Adrenal gland (tissue), 19 donors: ENCODE measurements at places on chromosomes 2 and 18. TPM values are rescaled to one million over a fixed set of nuclear protein-coding genes. Genes with fewer than 3 reads are reported as not detected.
A peak's percentile ranks its signal among the peaks of the same experiment; 100 is the strongest.

The ZNF516 gene
- 31.5 TPM for total RNA-seq

DNA sequence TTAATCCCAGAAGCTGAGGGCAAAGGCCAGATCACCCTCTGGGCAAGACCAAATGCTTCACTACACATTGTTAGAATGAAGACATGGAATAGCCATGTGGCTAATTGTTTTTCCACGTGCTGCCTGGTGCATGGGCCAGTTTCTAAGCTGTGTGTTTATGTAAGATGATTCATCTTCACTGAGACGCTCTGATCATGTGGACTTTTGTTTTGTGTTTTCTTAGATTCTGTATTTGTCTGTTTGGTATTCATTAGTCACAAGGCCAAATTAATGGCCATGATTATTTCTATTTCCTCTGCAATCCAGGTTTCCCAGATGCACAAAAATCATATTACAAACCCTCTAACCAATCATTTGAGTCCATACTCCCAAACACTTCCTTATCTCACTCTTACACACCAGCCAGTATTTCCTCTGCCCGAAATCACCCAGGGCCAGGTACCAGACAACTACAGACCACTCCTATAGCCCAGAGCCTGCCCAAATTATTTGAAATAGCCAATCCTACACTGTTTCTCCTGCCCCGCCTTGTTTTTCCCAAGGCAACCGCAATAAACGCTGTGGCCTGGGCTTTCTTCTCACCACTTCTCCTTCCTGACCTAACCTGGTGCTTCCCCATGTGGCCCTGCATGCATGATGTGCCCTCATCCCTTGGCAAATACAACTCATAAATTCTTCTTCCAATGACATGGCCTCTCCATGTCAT is 94.2 kb upstream of the SP3 start:
- H3K4me3 ChIP-seq, result no peak overlapping the region
- no peaks in the 10 kb centered on the region for H3K4me1 ChIP-seq
- H3K27ac ChIP-seq, result no peak overlapping the region
- no peaks in the 10 kb centered on the region for H3K36me3 ChIP-seq
- DNase-seq, result no peak
- no peaks in the 10 kb centered on the region for H3K27me3 ChIP-seq

- no peaks in the 10 kb centered on the region for H3K27me3 ChIP-seq
- no peaks in the 10 kb centered on the region for H3K4me1 ChIP-seq
- H3K4me3 ChIP-seq, result no peak overlapping the region
Observed at GRCh38 chr18:75350857-75351256, 76.6 kb downstream of the SMIM21 start.

DNA sequence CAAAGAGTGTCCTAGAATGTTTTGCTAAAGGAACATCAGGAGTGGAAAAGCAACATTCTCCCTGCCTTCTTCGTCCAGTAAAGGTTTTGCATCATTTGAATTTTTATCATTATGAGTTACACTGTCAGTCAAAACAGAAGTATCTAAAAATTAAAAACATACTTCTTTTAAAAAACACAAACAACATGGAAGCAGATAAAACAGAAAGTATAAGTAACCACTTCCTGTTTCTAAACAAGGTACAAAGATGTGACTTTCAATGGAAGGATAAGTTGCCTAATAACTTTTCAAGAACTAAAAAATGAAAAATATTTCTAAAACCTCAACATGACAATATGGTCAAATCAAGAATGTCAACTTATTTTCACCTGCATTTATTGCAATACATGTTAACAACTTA is 158.2 kb downstream of the STK39 start:
- no peak overlapping the region for H3K4me3 ChIP-seq
- no peaks in the 10 kb centered on the region for H3K36me3 ChIP-seq
- DNase-seq, result no peak
- H3K27me3 ChIP-seq, result no peaks in the 10 kb centered on the region
- no peak overlapping the region for H3K27ac ChIP-seq

- peak within 1 kb of the TSS; percentile 96 for H3K27ac ChIP-seq
- no peaks in the 10 kb centered on the region for H3K4me1 ChIP-seq
- peaks cover 6% of the 10 kb centered on the region for H3K36me3 ChIP-seq
- peak; percentile 92 for DNase-seq
- peak within 1 kb of the TSS; percentile 87 for H3K4me3 ChIP-seq
- H3K27me3 ChIP-seq, result no peaks in the 10 kb centered on the region
Observed at GRCh38 chr2:113756355-113757137, at the start of gene SLC35F5. SLC35F5 (minus strand) TSS chr2:113756642; CDS start chr2:113756409, 233 bp downstream.

DNA sequence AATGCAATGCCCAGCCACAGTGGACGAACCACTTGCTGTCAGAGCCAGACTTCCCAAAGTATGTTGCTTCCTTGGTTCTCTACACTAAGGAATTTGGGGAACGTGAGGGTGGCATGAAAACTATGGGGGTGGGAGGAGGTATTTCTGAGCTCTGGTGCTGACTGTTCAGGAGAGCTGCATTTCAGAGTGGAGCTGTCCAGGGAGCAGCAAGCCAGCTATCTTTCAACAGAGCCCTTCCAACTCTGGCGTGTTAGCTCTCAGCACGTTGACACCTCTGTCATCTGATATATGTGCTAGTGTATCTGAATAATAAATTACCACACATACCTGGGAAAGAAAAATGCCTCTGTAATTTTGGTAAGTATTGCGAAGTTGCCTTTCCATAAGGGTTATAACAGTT is 66.1 kb downstream of the SAP130 start:
- no peak for DNase-seq
- no peak overlapping the region for H3K27ac ChIP-seq
- H3K36me3 ChIP-seq, result no peaks in the 10 kb centered on the region
- H3K4me1 ChIP-seq, result no peaks in the 10 kb centered on the region
- no peak overlapping the region for H3K4me3 ChIP-seq
- H3K27me3 ChIP-seq, result no peaks in the 10 kb centered on the region

GRCh38 chr2:8794923-8795825 is 42.2 kb downstream of the KIDINS220 start:
- H3K4me3 ChIP-seq, result no peak overlapping the region
- no peak overlapping the region for H3K27ac ChIP-seq
- no peaks in the 10 kb centered on the region for H3K36me3 ChIP-seq
- no peaks in the 10 kb centered on the region for H3K27me3 ChIP-seq
- peak; percentile 15 for DNase-seq

- peaks cover 4% of the 10 kb centered on the region for H3K27me3 ChIP-seq
- no peak overlapping the region for H3K27ac ChIP-seq
- H3K4me3 ChIP-seq, result no peak overlapping the region
Observed at GRCh38 chr2:239599299-239599698, 198.5 kb upstream of the HDAC4 start.
